HFFc6 (cell line): ENCODE measurements at places on chromosomes 1 and 21. TPM values are rescaled to one million over a fixed set of nuclear protein-coding genes. Genes with fewer than 3 reads are reported as not detected.

GSTM1 gene
- total RNA-seq: 15.3 to 50.1 TPM (median 18.0 TPM) in 3 replicates

ST6GALNAC3 gene
- 0.60 to 1.5 TPM (median 1.2 TPM) in 3 replicates for total RNA-seq

ENAH gene
- total RNA-seq: 132 to 160 TPM (median 147 TPM) in 3 replicates

PDPN gene
- not detected in 3 replicates for total RNA-seq

TNFAIP8L2 gene
- total RNA-seq: not detected in 3 replicates

MCOLN2 gene
- 1.1 to 3.7 TPM (median 1.9 TPM) in 3 replicates for total RNA-seq

AMY2B gene
- total RNA-seq: 0.28 and 0.81 TPM in 2 replicates

AMY1A gene
- total RNA-seq: not detected in 3 replicates

C1QA gene
- not detected in 3 replicates for total RNA-seq

MFSD2A gene
- 3.7 to 5.4 TPM (median 4.3 TPM) in 3 replicates for total RNA-seq

TRPM2 gene
- total RNA-seq: 0.15 TPM in 1 of 3 replicates, not detected in the others

DNA sequence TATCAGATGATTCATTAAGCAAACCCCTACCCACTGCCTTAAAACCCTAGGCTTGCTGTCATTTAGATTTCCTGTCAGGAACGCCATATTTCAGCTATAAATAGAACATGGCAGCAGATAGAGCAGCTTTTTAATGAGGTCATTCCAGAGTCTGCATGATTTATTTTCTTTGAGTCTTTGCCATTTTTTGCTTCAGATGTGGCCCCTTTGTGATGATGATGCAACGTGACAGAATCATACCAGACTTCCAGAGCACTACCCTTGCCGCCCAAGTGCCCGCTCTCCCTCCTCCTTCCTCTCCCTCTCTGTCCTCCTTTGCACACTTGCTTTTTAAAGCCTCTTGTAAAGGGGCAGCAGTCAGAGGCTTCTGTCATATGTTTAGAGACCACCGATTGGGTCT, 55.5 kb upstream of the TRIM67 start:
- DNase-seq: peak; percentile 62

DNA sequence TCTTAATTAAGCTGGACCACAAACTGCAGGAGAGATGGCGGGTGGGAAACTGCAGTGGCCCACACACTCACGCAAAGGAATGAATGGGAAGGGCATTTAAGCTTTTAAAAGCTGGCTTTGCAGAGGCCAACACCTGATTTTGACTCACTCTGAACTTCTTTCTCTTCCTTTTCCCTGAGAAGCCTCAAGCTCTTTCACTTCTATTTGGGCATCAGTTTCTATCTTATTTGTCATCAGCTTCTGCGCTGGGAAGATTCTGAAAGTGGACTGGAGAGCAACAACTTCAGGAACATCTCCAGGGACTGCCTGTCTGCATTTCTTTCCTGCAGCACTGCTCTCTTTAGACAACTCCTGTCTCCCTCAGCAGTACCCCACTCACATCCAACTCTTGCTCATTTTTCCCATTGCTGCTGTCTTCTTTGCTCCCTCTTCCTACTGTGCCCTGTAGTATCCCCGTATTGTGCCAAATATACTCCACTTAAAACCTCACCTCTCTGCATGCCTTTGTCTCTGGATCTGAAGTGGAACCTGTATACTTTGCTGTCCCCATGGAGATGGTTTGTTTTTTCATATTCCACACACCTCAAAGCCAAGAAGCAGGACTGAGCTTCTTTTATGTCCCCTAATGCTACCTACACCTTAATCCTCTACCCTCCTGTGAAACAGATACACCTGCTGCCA, 143.3 kb upstream of the JUN start:
- DNase-seq: no peak

DNA sequence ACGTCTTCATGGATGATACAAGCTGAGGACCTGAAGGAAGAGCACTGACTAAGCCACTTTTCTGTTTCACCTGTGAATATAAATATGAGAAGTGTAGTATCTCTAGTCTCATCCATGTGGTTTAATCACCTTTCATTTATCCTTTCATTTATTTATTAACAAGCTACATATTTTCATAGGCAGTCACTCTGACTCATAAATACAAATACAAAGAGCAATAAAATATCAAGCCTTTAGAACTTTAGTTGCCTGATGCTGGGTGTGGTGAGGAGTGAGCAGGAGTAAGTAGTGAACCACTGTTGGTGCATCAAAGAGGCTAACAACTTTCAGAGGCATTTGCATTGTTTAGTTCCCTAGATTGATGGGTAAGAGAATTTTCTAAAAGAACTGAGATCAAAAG, 269.0 kb upstream of the C1orf87 start:
- DNase-seq: no peak

DNA sequence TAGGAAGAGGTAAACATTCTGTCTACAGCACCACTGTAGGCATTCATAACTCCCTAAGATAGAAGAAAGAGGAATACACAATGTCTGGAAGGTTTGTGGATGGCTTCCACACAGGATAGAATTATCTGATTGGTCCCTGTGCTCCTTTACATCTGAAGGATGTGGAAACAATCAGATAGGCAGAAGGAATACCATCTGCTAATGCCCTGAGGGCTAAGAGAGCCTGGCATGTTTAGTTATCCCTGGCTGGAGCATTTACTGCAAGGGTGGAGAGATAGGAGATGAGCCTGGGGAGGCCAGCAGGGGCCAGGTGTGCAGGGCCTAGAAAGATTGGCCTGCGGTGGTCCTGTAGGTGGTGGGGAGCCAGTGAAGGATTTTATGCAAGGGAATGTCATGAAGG, 8.6 kb upstream of the ACBD3 start:
- peak; percentile 8 for DNase-seq

- DNase-seq: no peak
Observed at GRCh38 chr21:35730325-35730724, 330.0 kb downstream of the SETD4 start.

- no peak for DNase-seq
Observed at GRCh38 chr1:206885341-206886060, 11.7 kb upstream of the IL24 start.

GRCh38 chr21:45405271-45405818, 380 bp downstream of the COL18A1 start:
- no peak for DNase-seq

- DNase-seq: no peak
Observed at GRCh38 chr1:17423781-17424245, 15.7 kb downstream of the RCC2 start.

GRCh38 chr1:93004566-93005251, 43.4 kb upstream of the DIPK1A start:
- no peak for DNase-seq

- DNase-seq: no peak
Observed at GRCh38 chr1:221083902-221084301, 204.7 kb downstream of the HLX start.

DNA sequence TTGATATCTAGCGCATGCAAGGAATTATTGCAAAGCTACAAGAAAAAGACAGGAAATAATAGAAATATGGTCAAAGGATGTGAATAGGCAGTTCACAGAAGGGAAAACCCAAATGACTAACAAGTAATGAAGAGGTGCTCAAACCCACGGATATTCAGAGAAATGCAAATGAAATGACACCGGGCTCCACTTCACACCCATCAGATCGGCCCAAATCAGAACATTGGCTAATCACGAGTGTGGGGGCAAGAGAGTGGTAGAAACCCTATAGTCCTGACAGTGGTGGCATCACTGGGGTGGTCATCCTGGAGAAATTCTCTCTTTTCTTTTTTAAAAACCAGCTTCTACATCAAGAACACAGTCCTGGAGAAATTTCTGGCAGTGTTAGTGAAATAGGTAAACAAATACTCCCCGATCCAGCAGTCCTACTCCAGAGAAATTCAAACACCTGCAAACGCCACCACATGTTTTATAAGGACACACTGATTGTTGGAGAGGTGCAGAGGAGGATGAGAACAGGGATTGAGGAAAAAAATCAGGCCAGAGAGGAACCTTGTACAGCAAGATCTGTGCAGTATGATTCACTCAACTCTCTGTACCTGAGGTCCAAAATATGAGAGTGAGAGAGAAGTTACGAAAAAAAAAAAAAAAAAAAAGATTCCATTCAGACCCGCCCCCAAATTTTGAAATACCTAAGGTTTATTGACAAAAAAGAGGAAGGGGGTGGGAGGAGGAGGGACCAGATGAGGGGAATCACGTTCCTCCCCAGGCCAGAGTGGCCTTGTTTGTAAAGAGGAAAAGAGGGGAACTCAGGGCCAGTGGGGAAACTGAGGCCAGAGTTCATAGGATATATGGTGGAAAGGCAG, 9.2 kb upstream of the TNFRSF1B start:
- no peak for DNase-seq

DNA sequence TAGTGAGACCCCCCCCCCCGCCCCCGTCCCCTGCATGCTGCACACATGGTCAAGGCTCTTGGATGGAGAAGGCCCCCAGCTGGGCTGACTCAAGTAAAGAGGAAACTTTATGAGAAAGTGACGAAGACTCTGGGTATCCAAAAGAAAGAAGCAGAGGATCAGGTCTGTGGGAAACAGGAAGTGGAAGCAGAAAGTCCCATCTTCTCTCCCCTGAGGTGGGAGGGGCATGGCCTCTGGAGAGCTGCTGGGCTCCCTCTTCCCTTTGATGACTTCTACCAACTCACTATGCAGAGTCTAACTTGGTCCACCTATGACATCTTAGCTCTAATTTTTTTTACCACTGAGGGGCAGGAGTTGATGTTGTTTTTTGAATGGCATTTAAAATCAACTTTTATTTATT, 42.7 kb upstream of the LIN9 start:
- DNase-seq: no peak

GRCh38 chr1:89201106-89201794, 2.5 kb upstream of the GBP4 start:
- DNase-seq: no peak

- peak; percentile 21 for DNase-seq
Observed at GRCh38 chr1:158095737-158096335, 84.9 kb upstream of the CD1D start.

DNA sequence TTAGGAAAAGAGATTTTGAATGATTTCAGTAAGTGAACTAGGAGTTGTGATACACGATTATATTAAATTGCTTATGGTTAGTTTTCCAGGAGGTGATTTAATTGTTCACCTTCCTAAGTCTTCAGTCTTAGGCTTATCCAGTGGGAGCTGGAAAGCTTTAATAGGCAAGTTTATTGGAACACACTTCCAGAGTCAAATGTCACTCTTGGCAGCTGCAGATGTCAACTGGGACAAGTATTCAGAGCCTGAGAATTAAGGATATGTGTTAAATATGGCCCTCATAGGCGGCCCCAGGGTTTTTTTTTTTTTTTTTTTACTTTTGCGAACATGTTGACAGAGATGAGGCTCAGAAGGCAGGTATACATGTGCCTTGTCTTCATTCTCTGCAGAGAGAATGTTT, 29.2 kb downstream of the UCK2 start:
- no peak for DNase-seq

DNA sequence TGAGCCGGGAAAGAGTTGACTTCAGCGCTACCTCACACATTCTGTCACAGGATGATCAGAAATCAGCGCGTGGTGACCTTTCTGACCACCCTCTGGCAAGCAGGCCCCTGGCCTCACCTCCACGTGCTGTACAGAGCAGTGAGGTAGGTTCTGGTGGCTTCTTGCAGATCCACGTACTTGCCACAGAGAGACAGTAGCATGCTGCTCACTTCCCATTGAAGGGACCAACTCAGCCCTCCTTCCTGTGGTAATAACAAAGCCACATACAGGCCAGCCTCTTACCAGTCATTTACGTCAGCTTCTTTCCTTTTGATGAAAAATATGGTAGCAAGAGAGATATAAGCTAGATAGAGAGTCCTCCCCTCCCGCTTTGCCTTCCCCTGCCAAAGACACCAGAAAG, 200.7 kb downstream of the CHRM3 start:
- DNase-seq: no peak

- no peak for DNase-seq
Observed at GRCh38 chr1:47635111-47635510, 197.3 kb downstream of the FOXD2 start.

DNA sequence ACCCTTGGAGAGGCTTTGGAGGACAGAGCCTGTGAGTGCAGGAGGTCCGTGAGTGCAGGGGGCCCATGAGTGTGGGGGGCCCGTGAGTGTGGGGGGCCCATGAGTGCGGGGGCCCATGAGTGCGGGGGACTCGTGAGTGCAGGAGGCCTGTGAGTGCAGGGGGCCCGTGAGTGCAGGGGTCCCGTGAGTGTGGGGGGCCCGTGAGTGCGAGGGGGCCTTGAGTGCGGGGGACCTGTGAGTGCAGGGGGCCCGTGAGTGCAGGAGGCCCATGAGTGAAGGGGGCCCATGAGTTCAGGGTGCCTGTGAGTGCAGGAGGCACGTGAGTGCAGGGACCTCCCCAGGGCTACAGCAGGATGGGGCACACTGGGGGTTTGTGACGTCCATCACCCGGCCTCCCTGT, 108.3 kb upstream of the TTC34 start:
- no peak for DNase-seq

DNA sequence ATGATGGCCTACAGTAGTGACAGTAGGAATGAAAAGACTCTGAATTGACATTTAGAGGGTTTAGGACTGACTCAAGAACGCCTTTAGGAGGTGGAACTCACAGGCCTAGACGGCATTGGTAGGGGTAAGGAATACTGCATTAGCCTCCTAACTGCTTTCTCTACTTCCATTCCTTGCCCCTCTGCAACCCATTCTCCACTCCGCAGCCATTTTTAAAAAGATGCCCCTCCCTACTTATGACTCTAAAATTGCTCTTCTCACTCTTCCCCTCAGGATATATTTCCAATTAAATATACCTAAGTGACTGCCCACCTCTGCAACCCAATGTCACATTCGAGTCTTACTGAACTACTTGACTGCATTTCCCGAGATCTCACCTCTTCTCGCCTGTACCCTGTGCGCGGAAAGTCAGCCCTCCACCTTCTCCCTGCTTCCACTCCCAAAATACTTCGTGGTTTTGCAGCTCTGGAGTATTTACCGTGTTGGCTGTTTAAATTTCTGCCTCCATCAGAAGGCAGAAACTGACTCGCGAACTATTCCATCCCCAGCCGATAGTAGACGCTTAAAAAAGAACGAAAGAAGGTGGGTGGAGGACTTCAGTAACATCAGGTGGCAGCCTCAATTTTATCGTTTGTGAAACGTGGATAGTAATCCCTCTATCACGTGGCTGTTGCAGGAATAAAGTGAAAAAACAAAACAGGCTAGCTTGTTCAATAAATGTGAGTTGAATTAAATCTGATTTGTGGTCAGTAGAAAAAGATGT, 1.1 kb upstream of the YBX1 start:
- DNase-seq: peak; percentile 28

DNA sequence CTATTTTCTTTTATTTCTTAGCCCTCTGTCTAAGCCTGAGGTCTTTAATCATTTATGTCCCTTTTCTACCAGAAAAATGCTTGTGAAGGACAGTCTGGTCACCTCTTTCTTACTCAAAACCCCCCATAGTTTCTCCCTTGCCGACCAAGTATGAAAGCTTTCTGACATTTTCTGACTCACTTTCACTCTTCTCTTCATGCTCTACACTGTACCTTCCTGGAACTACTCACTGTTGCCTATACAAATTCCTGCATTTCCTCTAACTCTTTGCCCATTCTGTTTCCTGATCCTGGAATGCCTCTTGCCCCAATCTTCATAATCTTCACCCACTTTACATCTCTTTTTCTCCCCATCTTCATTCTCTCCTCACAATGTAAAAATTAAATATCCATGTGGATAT, 380.0 kb downstream of the HHIPL2 start:
- no peak for DNase-seq

- DNase-seq: no peak
Observed at GRCh38 chr1:47656719-47657685, 219.2 kb downstream of the FOXD2 start.
